ENCODE measurements at places on chromosomes 6 and 20. TPM values are rescaled to one million over a fixed set of nuclear protein-coding genes. Genes with fewer than 3 reads are reported as not detected.

- DNase-seq: no peak
Observed at GRCh38 chr6:52741872-52742271, 21.4 kb downstream of the GSTA2 start.

DNA sequence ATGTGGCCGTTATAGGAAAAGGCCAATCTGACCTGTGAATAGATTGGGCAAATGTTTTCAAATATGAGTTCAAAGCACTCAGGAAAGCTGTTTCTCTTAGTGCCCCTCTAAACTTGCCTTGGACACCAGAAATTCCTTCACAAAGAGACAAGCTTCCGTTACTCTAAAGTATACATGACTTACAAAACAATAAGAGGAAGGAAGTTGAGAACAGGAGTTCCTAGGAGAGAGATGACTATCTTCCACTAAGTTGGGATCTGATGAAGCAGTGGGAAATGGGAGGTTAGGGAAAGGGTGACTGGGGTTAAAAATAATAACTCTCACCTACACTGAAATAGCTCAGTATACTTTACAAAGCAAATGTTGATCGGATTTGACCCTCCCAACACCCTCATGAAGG lies 50.0 kb downstream of the ISM1 start:
- DNase-seq: no peak

SNAI1 gene
- total RNA-seq: 1.7 TPM

GRCh38 chr6:98639089-98639635 lies 195.2 kb upstream of the POU3F2 start:
- no peak for DNase-seq

DST gene
- total RNA-seq: 167 TPM

GRCh38 chr6:89818977-89819335 lies 638 bp downstream of the MDN1 start:
- no peak for DNase-seq

DNA sequence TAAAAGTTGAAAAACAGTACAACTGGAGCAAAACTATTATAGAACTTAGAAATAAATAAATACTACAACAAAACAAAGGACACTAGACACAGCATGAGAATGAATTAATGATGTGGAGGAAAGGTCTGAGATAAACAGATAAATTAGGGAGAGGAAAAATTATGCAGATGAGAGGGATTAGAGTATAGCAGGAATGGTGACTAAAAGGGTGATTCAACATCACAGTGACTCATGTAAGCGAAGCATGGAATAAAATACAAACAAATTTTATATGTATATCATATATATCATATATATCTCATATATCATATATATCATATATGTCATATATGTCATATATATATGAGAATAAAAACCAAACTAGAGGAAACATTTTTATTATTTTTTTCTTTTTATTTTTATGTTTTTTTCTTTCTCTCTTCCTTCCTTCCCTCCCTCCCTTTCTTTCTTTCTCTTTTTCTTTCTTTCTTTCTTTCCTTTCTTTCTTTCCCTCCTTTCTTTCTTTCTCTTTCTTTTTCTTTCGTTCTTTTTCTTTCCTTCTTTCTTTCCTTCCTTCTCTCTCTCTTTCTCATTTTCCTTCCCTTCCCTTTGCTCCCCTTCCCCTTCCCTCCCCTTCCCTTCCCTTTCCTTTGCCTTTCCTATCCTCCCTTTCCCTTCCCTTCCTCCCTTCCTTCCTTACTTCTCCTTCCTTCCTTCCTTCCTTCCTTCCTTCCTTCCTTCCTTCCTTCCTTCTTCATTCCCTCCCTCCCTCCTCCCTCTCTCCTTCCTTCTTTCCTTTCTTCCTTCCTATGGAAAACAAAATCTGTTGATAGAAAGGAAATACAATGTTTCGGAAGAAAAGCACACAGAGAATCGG lies 1014.6 kb downstream of the GRIK2 start:
- DNase-seq: no peak

DNA sequence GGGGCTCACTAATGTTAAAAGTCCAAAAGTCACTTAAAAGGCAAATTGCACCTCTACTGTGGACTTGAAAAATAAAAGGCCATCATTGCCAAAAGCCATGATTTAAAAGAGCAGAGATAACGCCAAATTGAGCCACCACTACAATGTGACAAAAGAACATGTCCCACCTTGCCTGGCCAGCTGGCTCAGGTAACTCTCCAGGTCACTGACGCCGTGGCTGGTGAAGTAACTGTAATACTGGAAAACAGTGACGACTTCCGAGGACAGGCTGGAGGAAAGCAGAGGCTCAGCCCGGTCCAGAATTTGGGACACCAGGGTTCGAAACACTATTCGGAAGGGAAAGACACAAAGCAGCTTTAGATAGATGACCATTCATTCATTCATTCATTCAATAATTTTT lies 29.3 kb upstream of the ARMH2 start:
- DNase-seq: no peak

GRCh38 chr6:114989279-114989964 lies 646.6 kb upstream of the HS3ST5 start:
- DNase-seq: no peak

DNA sequence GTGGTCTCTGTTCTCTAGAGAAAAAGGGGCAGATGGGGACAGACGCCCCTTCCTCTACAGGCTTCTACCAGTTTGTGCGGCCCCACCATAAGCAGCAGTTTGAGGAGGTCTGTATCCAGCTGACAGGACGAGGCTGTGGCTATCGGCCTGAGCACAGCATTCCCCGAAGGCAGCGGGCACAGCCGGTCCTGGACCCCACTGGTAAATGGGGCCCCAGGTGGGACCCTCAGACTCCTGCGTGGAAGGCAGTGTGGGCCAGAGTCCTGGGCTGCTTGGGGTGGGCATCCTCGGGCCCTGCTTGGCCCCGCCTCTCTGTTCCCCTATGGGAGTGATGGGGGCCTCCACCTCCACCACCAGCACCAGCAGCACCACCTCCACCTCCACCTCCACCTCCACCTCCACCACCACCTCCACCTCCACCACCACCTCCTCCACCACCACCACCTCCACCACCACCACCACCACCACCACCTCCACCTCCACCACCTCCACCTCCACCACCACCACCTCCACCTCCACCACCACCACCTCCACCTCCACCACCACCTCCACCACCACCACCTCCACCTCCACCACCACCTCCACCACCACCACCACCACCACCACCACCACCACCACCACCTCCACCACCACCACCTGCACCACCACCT lies 3.2 kb upstream of the TNFRSF6B start:
- DNase-seq: no peak

DNA sequence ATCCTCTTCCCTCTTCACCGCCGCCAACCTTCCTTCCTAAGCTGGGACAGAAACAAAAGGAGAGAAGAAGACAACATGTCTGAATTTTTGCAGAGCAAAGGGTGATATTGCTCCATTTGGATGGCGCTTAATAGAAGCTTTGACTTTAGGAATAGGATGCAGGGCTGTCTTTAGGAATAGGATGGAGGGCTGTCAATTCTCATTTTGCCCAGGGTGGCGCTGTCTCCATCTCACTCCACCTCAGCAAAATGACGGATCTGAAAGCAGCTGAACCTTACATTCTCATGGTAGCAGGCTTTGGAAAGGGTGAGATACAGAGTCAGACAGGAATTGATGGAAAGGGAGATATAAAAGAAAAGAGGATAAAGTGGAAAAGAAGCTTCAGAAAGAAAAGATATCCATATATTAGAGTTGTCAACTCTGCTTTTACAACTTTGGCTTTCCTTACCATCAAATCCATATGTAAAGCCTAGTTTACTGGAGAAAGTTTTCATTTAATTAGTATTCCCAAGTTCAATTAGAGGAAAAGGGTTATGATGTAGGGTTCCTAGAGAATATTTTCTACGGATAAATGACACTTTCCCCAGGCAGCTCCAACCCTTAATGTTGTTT lies 2.4 kb downstream of the MTCL3 start:
- no peak for DNase-seq

DNA sequence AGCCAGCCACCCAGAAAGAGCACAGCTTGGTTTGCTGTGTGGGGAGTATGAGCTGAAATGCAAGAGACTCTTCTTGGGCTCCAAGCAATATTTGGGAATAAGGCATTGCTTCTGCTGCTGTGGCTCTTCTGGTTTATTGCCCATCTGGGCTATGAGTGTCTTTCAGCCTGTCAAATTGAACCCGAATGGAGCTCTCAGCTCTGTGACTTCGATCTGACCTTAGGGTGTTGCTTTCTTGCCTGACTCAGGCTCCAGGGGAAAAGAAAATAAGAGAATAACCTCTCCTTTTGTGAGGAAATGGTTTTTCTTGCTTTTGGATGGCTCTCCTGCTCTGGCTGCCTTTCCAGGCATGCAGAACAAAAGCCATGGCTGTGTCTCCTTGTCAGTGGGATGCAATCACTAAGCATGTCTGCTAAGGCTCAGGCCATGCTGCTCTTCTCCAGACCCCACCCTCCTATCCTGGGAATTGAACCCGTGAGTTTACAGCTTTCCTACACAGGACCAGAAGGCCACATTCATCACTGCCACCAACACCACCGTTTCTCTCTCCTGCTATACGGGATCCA lies 169.4 kb upstream of the JAG1 start:
- no peak for DNase-seq

ZC3H12D gene
- total RNA-seq: 0.48 TPM

GRCh38 chr6:13256266-13257001 lies 71.9 kb downstream of the TBC1D7 start:
- DNase-seq: no peak

GRCh38 chr20:31695849-31696804 lies 26.5 kb downstream of the BCL2L1 start:
- DNase-seq: no peak

HDGFL1 gene
- total RNA-seq: not detected

GRCh38 chr6:1605893-1606779 lies 3.6 kb upstream of the FOXC1 start:
- DNase-seq: no peak

BMP7 gene
- 35.4 TPM for total RNA-seq

MRPS10 gene
- 22.0 TPM for total RNA-seq

GRCh38 chr20:14963262-14963663 lies 625.9 kb upstream of the FLRT3 start:
- no peak for DNase-seq

DNA sequence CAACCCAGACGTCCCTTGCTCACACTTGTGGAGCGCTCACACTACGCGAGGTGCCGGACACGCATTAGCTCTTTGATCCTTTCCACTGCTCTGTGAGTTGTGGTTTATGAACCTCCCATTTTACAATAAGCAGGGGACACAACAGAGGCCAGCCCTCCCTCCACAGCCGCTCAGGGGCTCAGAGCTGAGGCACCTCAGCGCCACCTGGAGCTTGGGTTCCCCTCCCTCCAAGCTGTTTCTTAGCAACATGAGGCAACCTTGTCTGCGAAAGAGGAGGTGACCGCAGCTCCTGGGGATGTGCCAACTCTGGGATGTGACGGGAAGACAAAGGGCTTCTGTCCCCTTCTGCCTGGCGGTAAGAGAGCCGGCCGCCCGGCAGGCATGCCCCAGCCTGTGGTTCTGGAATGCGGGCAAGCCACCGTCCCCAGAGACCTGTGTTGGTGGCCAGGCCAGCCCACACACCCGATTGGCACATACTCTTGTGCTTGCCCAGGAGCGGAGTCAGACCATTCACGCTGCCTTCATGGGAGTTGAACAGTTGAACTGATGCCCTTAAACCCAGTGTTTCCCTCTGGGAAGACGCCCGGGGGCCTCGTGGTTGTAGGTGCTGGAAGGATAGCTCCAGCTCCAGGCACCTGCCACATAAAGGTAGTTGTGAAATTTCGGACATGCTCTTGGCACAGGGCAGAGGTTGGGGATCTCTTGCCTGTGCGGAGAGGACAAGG lies 44.5 kb downstream of the RBM38 start:
- DNase-seq: no peak

DNA sequence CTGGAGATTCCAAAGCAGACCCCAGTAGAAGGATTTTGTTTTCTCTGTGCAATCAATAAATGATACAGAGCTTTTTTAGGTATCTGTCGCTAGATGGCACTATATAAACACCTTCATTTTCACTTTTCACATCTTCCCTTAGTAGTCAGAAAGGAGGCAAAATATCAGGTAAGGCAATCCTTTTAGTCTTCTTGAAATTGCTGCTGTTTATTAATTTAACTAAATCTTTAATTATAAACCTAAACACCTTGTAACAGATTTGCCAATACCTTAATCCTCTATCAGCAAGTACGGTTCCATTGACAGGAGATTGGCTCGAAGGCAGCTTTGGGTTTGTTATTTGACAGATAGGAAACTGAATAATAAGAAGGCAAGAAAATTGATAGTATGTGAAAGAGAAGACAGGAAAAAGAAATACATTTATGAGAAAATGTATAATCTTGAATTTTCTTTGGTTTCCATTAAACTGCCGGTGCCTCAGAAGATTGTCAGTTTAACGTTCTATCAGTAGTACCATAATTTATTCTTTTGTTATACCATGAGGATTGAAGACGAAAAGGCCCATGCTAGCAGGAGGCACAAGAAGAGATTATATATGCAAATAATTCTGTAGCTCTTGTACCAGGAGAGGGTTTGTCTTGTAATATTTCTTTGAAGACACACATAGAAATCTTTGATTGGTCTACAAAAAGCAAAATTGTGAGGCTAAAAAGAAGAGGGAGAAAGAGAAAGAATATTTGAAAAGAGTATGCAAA lies 23.5 kb upstream of the IBTK start:
- no peak for DNase-seq

- no peak for DNase-seq
Observed at GRCh38 chr20:58661598-58662473, 10.8 kb downstream of the STX16 start.

- DNase-seq: no peak
Observed at GRCh38 chr6:130156908-130157307, 65.8 kb downstream of the SAMD3 start.

- no peak for DNase-seq
Observed at GRCh38 chr6:149887343-149887742, 10.6 kb downstream of the RAET1E start.

DNA sequence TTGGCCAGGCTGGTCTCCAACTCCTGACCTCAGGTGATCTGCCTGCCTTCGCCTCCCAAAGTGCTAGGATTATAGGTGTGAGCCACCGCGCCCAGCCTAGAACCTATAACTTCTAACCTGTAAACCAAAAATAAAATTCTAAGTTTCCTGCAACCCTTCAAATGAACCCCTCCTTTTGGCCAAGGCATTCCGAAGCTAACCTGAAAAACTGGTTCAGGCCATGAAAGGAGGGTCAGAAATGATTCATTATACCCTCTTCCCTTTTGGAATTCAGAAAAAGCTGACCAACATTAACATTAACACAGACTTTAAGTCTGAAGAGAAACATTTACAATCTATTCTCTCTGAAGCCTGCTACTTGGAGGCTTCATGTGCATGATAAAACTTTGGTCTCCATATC lies 165.1 kb downstream of the TINAG start:
- DNase-seq: no peak

DNA sequence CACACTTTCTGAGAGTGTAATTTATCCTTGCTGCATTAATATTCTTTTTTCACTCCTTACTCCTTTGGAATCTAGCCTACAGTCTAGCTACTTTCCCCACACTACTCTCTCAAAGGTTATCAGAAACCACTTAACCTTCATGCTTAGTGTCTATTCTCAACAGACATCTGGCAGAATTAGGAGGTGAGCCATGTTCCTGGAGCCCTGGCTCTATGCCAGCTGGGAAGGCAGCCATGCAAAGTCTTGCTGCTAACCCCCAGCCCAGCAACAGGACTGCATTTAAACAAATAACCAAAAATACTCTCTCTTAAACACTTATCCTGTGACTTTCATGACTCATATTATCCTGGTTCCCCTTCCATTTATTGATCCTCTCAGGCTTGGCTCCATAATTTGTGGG lies 260.2 kb downstream of the BCKDHB start:
- DNase-seq: no peak

GRCh38 chr20:32973077-32973717 lies 31.0 kb downstream of the SUN5 start:
- no peak for DNase-seq

CD24 gene
- total RNA-seq: 1,533 TPM

GRCh38 chr20:47540443-47541354 lies 39.0 kb downstream of the NCOA3 start:
- DNase-seq: no peak

All from progenitor cell of endocrine pancreas (in vitro differentiated cells).